ENCODE measurements at places on chromosomes 2 and 18.

GRCh38 chr2:210162466-210163124 lies 8.6 kb downstream of the KANSL1L start:
- no peak for DNase-seq

GRCh38 chr2:120109186-120110061 lies 96.5 kb downstream of the EPB41L5 start:
- peak; percentile 19 for DNase-seq

DNA sequence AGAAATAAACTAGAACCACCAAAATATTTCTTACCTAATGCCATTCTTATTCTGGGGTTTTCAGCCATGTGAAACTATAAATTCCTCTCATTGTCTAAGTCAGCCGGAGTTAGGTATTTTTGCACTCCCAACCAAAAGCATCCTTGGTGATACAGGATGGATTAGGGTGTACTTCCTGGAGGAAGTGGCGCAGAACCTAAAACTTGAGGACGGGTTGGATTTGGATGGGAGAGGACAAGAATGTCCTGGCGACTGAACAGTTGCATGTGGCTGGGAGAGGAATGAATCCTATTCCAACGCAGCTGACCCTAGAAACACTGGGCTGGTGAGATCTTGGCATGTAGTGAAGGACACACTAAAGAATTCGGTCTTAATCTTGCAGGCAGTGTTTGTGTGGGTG lies 58.5 kb downstream of the E2F6 start:
- no peak for DNase-seq

GRCh38 chr18:21105936-21106335 lies 5.7 kb downstream of the ROCK1 start:
- peak; percentile 9 for DNase-seq

DNA sequence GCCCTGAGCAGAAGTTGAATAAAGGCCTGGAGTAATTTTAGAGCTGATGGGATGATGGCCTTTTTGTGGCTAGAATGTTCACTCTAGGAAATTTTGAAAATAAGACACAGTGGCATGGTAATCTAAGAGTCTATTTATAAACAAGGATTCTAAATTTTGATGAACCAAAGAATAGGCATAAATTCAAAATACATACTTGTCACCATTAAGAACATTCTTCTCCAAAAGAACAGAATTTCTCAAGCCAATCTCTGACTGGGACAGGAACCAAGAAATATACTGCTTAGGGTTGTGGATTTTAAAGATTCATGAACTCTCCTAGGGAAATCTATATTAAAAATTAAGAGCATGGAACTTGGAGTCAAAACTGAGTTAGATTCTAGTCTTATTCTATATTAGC lies 98.2 kb upstream of the SETBP1 start:
- DNase-seq = no peak

DNA sequence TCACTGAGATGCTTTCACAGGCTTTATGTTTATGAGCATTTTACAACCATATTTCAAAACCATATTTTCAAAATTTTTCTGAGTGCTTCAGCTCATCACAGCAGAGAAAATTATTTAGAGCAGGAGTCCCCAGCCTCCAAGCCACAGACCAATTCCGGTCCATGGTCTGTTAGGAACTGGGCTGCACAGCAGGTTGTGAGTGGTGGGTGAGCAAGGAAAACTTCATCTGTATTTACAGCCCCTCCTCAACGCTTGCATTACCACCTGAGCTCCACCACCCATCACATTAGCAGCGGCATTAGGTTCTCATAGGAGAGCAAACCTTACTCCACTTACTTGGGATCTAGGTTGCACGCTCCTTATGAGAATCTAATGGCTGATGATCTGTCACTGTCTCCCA lies 165.6 kb downstream of the SEPTIN10 start:
- DNase-seq = no peak

DNA sequence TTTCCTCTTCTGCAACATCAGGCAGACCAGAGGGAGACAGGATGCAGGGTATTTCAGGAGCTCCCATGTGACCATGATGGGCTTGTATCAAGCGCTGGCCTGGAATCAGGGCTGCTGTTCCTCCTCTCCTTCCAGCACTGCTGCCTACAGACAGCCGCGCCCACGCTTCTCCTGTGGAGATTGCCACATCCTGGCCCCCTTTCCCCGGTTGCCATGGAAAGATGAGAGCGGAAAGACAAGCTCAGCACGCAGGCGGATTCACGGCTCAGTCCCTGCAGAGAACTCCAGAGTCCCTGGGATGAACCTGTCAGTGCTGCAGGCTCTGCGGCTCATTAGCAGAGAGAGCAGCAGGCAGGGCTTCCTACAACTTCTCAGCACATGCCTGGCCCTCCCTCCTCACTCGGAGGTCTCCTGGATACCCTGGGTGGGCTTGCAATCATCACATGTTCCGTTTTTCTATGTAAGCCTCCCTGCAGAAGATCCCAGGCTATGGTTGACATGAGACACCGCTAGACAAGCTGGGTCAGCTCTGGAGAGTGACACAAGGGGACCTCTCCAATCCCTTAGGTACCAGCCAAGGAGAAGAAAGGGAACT lies 497.8 kb upstream of the MYT1L start:
- DNase-seq = no peak

DNA sequence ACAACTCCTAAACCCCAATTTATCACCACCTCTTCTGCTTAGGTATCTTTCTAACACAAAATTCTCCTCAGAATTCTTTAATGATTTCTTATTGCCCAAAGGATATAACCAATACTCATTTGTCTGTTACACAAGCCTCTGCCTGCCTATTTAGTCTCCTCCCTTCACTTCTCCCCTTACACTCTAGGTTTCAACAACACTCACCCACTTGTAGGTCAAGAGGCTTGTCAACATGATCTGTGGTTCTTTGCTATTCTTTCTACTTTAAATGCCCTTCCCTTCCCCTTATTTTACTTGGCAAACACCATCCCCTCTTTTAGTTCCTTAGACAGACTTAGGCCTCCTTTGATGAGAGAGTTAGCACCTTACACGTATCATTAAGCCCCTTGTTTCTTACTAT lies 69.0 kb upstream of the C2orf15 start:
- no peak for DNase-seq

GRCh38 chr2:160213511-160213910 lies 13.4 kb upstream of the ITGB6 start:
- no peak for DNase-seq

DNA sequence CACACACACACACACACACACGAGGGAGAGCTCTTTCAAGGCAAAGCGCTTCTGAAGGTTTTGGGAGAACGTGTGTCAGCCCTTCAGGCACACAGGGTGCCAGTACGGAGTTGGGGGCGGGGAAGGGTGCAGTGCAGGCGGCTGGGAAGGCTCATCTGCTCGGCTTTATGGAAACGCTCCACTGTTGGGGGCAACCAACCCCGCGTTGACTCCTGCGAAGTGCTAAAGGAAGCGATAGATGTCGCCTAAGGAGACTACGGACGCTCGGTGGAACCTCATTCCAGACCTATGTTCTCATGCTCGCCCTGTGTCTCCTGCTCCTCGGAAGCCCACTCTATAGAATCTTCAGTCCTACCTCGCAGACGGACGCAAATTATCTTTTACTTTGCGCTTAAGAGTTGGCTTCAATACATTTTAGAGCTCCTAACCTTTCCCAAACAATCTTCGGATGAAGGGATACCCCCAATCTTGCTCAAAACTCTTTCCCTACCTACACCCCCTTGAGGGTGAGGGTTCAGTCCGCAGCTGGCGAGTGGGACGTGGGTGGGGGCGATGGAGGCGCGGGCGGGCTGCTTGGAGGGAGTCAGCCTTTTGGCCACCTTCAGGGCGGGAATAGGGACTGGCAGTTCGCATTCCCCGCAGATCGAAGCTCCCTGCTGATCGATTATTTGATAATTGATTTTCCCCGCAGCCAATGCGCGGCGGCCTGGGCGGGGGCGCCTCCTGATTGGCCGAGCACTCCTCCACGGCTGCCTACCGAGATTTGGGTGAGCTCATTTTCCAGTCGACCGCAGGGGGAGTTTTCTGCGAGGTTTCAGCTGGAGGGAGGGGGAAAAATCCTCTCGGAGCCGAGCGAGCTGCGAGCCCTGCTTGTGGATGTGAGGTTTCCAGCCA lies 1.9 kb upstream of the MEIS1 start:
- DNase-seq = peak; percentile 39

DNA sequence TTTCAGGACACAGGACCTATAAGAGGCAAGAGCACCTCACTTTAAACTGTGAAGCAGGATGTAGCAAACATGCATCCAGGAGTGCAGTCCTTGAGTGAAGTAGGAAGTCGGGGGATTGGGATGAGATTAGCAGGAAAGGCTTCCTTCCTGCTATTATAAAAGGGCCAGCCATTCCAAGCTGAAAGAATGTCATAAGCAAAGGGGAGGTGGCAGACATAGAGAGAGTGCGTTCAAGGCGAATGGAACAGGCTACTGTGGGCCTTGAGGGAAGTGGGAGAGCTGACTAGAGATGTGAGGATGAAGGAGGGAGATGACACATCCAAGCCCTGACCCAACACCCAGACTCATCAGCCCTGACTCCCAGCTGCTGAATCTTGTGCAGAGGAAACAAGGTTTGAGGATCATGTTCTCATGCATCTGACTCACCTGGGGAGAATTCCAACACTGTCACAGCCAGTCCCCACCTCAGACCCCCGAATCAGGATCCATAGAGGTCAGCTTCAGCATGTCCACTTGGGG lies 63.9 kb downstream of the GYPC start:
- no peak for DNase-seq

- DNase-seq = no peak
Observed at GRCh38 chr2:207474863-207475485, 54.8 kb upstream of the CREB1 start.

GRCh38 chr2:98782570-98782969 lies 51.6 kb upstream of the MGAT4A start:
- DNase-seq = no peak

DNA sequence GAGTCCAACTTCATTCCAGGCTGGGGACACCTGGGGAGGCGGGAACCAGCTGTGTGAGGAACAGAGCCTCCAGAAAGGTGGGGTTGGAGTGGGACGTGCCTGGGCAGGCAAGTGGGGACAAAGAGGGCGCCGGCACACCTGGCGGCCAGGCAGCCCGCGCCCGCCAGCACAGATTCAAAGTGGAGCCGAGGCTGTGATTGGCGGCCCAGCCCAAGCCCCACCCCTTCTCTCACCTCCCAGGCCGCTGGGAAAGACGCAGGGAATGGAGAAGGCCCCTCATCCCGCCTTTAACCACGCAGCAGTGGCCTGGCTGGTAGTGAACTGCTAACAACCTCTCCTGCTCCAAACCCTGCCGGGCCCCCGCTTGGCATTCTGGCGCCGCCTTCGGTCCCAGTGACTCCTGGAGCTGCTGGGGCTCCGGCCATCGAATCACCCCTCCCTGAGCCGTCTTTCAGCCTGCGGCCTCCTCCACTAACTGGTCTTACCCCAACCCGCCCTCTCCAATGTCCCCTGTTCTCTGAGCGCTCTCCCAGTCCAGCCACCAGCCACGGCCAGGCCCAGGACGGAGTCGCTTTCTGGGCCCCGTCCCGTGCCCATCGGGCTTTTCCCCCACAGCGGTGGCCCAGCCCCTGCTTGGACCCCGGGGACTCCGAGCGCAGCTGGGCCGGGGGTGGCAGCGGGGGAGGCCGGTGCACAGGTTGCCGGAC lies 27.9 kb upstream of the PTMA start:
- no peak for DNase-seq
